ENCODE measurements at places on chromosomes 7 and 10. TPM values are rescaled to one million over a fixed set of nuclear protein-coding genes. Genes with fewer than 3 reads are reported as not detected.

- no peaks in the 10 kb centered on the region for H3K4me1 ChIP-seq
- no peak overlapping the region for H3K27ac ChIP-seq
- no peak for DNase-seq
- no peaks in the 10 kb centered on the region for H3K36me3 ChIP-seq
Observed at GRCh38 chr10:131708225-131708880, 192.5 kb upstream of the PPP2R2D start.

GRCh38 chr10:101840102-101840684 lies 3.4 kb downstream of the KCNIP2 start:
- H3K27ac ChIP-seq: no peak overlapping the region
- no peaks in the 10 kb centered on the region for H3K36me3 ChIP-seq
- H3K4me1 ChIP-seq: peaks cover 26% of the 10 kb centered on the region
- H3K27me3 ChIP-seq: no peaks in the 10 kb centered on the region

GRCh38 chr7:28076423-28077200 lies 104.0 kb downstream of the JAZF1 start:
- DNase-seq: no peak
- no peak overlapping the region for H3K4me3 ChIP-seq
- H3K36me3 ChIP-seq: no peaks in the 10 kb centered on the region
- peaks cover 5% of the 10 kb centered on the region for H3K4me1 ChIP-seq

Gene AKR1C4
- total RNA-seq: not detected

DNA sequence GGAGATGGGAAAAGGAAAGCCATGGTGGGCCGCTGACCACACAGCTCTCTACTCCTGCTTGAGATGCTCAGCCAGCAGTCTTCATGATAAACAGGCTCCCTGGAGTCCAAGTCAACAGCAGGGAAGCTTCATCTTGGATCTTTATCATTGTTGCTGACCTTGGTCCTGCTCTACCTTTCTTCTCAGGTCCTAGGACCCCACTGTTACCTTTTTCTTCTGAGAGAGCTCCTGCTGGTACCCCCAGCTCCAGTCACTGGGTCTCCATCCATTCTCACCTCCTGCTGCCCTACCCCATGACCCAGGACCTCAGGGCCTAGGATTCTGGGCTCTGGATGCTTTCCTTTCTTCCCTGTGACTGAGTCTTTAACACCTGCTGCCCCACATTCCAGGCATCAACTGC lies 5.2 kb upstream of the CRTAC1 start:
- H3K27ac ChIP-seq: no peak overlapping the region
- H3K36me3 ChIP-seq: no peaks in the 10 kb centered on the region
- H3K4me3 ChIP-seq: no peak overlapping the region

DNA sequence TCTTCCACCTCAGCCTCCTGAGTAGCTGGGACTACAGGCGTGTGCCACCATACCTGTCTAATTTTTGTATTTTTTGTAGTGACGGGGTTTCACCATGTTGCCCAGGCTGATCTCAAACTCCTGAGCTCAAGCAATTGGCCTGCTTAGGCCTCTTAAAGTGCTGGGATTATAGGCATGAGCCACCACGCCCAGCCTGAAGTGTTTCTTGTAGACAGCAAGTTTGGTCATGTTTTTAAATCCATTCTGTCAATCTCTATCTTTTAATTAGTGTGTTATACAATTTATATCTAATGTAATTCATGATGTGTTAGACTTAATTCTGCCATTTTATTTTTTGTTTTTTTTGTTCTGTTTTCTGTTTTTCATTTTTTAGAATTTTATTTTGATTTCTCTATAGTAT lies 17.2 kb upstream of the MXI1 start:
- no peaks in the 10 kb centered on the region for H3K4me1 ChIP-seq
- H3K4me3 ChIP-seq: no peak overlapping the region
- no peak overlapping the region for H3K27ac ChIP-seq
- DNase-seq: no peak
- no peaks in the 10 kb centered on the region for H3K27me3 ChIP-seq
- H3K36me3 ChIP-seq: no peaks in the 10 kb centered on the region

GRCh38 chr10:5575144-5575481 lies 50.4 kb downstream of the CALML3 start:
- H3K4me1 ChIP-seq: no peaks in the 10 kb centered on the region
- no peaks in the 10 kb centered on the region for H3K36me3 ChIP-seq
- no peak overlapping the region for H3K4me3 ChIP-seq

DNA sequence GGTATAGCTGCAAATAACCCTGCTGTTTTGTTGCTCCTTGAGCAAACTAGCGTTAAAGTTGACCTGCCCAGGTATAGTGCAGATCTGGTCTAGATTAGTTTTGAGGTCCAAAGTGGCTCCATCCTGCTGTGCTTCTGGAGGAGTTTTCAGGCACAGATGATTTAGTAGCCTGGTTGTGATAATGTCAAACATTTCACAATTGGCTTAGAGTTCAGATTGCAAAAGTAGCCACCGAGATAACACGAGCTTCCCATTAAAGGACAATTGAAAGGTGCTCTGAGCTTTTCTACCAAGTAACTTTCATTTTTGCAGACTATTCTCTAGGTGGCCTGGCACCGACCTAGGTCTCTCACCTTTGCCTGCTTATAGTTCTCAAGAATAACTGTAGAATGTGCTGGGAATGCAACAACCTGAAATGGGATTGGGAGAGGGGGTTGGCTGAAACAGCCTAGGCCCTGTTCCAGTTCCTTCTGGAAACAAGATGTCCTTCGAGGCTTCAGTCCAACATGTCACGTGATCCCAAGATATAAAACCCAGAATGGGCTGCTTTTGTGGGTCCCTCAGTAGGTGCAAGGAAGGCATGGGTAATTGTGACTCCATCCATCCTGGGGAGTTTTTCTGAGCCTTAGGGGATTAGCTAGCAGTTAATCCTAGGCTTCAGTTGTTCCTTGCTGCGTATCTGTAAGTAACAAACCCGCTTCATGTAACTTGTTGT lies 201.0 kb downstream of the CHRM2 start:
- H3K36me3 ChIP-seq: no peaks in the 10 kb centered on the region
- H3K4me3 ChIP-seq: no peak overlapping the region
- no peak for DNase-seq

GRCh38 chr7:43039346-43039745 lies 73.1 kb upstream of the HECW1 start:
- no peaks in the 10 kb centered on the region for H3K27me3 ChIP-seq
- H3K27ac ChIP-seq: no peak overlapping the region
- H3K4me3 ChIP-seq: no peak overlapping the region

Gene TAS2R4
- total RNA-seq: 5.0 TPM

Gene CLCN1
- not detected for total RNA-seq

Gene VIPR2
- 0.33 TPM for total RNA-seq

GRCh38 chr7:28081016-28081415 lies 99.6 kb downstream of the JAZF1 start:
- peaks cover 16% of the 10 kb centered on the region for H3K4me1 ChIP-seq
- no peak overlapping the region for H3K27ac ChIP-seq
- H3K36me3 ChIP-seq: no peaks in the 10 kb centered on the region
- no peak for DNase-seq
